Muscle of leg (tissue), 16 donors: ENCODE measurements at places on chromosomes 1 and 21. TPM values are rescaled to one million over a fixed set of nuclear protein-coding genes. Genes with fewer than 3 reads are reported as not detected.
A peak's percentile ranks its signal among the peaks of the same experiment; 100 is the strongest.

DNA sequence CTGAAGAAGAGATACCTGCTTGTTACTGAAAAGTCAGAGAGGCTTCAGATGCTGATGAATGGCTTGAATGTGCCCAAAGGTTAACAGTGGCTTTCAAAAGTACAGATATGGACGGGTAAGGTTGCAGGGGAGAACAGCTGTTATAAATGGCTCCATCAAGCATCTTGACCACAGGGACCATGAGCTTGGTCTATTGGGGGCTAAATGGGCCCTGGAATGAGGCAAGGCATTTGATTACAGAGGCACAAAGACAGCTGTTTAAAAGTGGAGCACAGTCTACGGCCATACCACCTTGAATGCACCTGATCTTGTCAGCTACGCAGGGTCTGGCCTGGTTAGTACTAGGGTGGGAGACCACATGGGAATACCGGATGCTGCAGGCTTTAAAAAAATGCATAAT, 48.3 kb downstream of the C1orf198 start:
- no peak for DNase-seq
- peaks cover 58% of the 10 kb centered on the region for H3K4me1 ChIP-seq
- no peaks in the 10 kb centered on the region for H3K27me3 ChIP-seq
- no peak overlapping the region for H3K27ac ChIP-seq

DNA sequence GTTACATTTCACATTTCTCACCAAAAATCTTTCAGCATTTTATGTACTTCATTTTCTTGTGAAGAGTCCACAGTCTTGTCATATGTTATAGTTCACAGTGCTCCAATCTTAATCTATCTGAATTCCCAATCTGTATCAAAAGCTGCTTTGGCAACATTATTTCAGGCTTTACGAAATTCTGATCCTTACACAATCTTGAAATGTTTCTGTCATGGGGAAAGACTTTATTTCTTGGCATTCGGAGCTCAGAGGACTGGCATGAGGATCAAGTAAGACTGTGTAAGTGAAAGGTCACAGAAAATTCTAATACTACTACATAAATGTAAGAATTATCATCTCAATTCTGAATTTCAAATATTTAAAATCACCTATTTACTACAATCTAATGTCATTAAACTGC, 2.0 kb downstream of the USP33 start:
- no peaks in the 10 kb centered on the region for H3K27me3 ChIP-seq
- peaks cover 3% of the 10 kb centered on the region for H3K4me1 ChIP-seq
- H3K36me3 ChIP-seq: no peaks in the 10 kb centered on the region

Gene OPTC
- not detected for polyA plus RNA-seq

Gene OR2L2
- polyA plus RNA-seq: not detected

GRCh38 chr1:62716397-62716796, 28.2 kb upstream of the DOCK7 start:
- DNase-seq: peak; percentile 48
- no peaks in the 10 kb centered on the region for H3K27me3 ChIP-seq
- no peak overlapping the region for H3K27ac ChIP-seq
- H3K4me1 ChIP-seq: peaks cover 2% of the 10 kb centered on the region

Gene TRIM67
- polyA plus RNA-seq: 0.05 TPM

- H3K4me1 ChIP-seq: peaks cover 12% of the 10 kb centered on the region
- H3K27me3 ChIP-seq: peaks cover 34% of the 10 kb centered on the region
- no peaks in the 10 kb centered on the region for H3K36me3 ChIP-seq
- no peak overlapping the region for H3K4me3 ChIP-seq
- no peak for DNase-seq
These were observed 11.7 kb downstream of the C1orf216 start for GRCh38 chr1:35706846-35707600.

Gene B3GALT6
- 21.5 TPM for polyA plus RNA-seq

DNA sequence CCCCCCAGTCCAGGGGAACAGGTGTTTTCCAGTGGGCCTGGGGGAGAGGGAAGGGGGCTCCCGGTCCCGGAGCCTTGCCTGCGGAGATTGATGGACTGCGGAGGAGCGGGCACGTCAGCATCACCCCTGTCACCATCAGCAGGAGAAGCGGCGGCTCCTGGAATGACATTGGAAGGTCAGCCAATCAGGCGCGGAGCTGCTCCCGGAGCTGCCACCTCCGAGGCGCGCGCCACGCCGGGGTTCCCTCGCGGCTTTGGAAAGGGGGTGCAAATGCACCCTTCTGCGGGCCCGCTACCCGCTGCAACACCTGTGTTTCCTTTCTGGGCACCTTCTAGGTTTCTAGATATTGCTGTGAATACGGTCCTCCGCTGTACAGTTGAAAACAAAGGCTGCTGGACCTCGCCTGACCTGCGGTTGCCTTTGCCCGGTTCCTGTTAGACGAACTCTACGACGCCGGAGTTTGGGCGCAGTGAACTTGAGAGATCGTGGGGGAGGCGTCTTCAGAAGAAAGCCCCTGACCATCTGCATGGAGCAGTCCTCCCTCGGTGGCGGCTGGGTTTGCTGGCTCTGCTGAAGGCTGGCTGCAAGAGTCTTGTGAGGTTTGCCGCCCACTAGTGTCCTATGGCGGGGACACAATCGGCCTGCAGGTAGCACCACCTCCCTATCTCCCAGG, 5.3 kb downstream of the DSCAM start:
- H3K27me3 ChIP-seq: peaks cover 25% of the 10 kb centered on the region
- H3K27ac ChIP-seq: no peak overlapping the region

Gene VHLL
- not detected for polyA plus RNA-seq

Gene SLC9C2
- not detected for polyA plus RNA-seq

GRCh38 chr1:28782011-28782410, 30.0 kb upstream of the OPRD1 start:
- no peaks in the 10 kb centered on the region for H3K27me3 ChIP-seq
- no peak overlapping the region for H3K4me3 ChIP-seq
- H3K36me3 ChIP-seq: no peaks in the 10 kb centered on the region

DNA sequence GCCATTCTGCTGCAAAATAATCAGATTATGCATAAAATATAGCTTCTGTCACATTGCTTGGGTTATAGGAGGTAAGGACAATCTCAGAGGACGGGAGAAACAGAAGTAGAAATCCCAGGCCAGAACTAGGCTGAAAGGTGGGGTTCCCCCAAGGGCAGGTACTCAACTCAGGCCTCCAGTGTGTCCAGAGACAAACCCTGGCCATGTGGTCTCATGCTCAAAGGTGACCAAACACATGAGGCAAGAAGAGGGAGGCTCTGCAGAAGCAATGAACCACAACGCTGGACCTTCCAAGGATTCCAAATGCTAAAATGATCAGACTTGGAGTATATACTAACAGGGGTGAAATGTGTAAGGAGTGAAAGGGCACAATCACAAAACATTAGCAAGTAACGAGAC, 103.8 kb downstream of the DMRTB1 start:
- H3K4me1 ChIP-seq: no peaks in the 10 kb centered on the region
- peaks cover 13% of the 10 kb centered on the region for H3K27me3 ChIP-seq
- DNase-seq: no peak
- H3K27ac ChIP-seq: no peak overlapping the region
- no peaks in the 10 kb centered on the region for H3K36me3 ChIP-seq

GRCh38 chr1:222938986-222939385, 124.1 kb downstream of the DISP1 start:
- peaks cover 4% of the 10 kb centered on the region for H3K36me3 ChIP-seq
- no peaks in the 10 kb centered on the region for H3K4me1 ChIP-seq
- peak; percentile 72 for DNase-seq
- no peak overlapping the region for H3K27ac ChIP-seq
- no peak overlapping the region for H3K4me3 ChIP-seq

Gene DCDC2B
- polyA plus RNA-seq: 0.27 TPM

Gene TMOD4
- 38.4 TPM for polyA plus RNA-seq
